Cardiac fibroblast (primary cell): ENCODE measurements at places on chromosomes 7 and 10.

GRCh38 chr7:107949443-107949935 is 53.5 kb downstream of the LAMB1 start:
- DNase-seq: no peak

- DNase-seq: no peak
Measured at GRCh38 chr7:98115746-98116525, 9.3 kb downstream of the LMTK2 start.

- DNase-seq: no peak
Measured at GRCh38 chr7:107128748-107129147, 40.1 kb upstream of the HBP1 start.

GRCh38 chr7:17329440-17329839 is 31.0 kb downstream of the AHR start:
- DNase-seq: no peak

DNA sequence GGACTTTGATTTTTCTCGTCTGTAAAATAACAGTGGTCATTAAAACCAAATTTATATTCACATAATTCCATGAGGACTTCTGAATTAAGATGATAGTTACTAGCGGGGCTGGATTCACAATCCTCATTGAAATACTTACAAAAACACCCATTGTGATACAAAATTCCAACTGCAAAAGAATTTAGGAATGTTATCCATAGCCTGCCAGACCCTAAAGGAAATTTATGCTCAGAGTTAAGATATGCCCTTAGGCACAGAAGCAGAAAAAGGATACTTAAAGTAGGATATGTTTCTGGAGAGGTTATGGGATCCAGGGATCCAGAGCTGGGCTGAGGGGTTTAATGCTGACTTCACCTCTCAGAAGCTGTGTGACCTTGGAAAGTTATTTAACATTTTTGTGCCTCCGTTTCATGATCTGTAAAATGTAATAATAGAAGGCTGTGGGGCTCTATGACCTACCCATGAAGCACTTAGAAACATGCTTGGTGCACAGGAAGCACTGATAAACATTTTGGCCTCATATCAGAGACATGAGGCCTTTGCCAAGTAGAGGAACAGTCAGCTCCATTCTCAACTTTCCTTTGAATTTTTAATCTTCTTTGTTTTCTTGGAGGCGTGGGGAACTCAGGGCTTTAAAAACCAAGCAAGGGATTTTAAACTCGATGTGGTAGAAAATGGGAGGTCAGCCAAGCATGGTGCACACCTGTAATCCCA is 744.7 kb downstream of the KCNMA1 start:
- DNase-seq: no peak

DNA sequence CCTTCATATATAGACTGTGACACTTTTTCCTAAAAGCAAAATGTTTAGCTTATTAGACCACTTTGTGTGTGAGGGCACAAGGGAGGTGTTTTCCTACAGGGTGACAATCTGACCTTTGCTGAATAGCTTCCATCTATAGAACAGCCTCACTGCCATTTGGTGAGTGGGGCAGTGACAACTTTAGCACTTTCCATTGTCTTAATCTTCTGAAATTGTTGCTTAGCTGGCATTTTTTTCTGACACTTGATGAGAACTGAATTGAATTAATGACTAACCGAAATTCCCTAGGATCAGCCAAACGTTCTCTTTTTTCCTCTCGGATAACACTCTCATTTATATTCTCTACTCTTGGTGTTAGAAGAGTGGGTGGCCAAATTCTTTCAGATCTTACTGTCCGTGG is 30.2 kb downstream of the KDM7A start:
- DNase-seq: no peak

DNA sequence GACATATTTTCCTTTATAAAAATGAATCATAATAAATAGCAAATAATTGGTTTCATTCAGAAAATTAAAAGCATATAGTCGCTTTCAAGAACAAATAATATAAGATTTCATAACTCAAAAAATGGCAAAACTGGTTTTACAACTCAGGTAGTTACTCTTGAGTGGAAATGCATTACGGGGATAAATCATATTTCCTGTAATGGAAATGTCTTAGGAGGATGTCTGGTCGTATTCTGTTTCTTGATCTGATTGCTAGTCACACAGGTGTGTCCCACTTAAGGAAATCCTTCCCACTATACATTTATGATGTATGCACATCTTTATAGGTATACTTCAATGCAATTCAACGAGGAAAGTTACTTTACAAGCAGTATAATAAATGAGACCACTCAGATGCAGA is 20.7 kb downstream of the NRAP start:
- no peak for DNase-seq
